ENCODE measurements at places on chromosomes 11 and 22. TPM values are rescaled to one million over a fixed set of nuclear protein-coding genes. Genes with fewer than 3 reads are reported as not detected.

SNRPD3 gene
- total RNA-seq = 178 TPM

DRAP1 gene
- total RNA-seq = 574 TPM

BATF2 gene
- 0.26 TPM for total RNA-seq

UBQLNL gene
- 0.13 TPM for total RNA-seq

NNMT gene
- total RNA-seq = 311 TPM

FOLR2 gene
- not detected for total RNA-seq

OR52B6 gene
- not detected for total RNA-seq

TMEM191B gene
- total RNA-seq = 3.1 TPM

JHY gene
- 1.1 TPM for total RNA-seq

SMTNL1 gene
- not detected for total RNA-seq

SLC17A6 gene
- total RNA-seq = not detected

HOATZ gene
- total RNA-seq = not detected

ZPR1 gene
- 32.8 TPM for total RNA-seq

KRTAP5-2 gene
- total RNA-seq = not detected

PRRG4 gene
- 0.06 TPM for total RNA-seq

MYO7A gene
- total RNA-seq = 0.26 TPM

CDCA5 gene
- total RNA-seq = 4.2 TPM

APOA5 gene
- total RNA-seq = not detected

CD6 gene
- total RNA-seq = under 0.01 TPM

P2RY2 gene
- 1.2 TPM for total RNA-seq

RCOR2 gene
- total RNA-seq = 2.0 TPM

RAB39A gene
- not detected for total RNA-seq

APOA4 gene
- total RNA-seq = not detected

FGF4 gene
- not detected for total RNA-seq

ZP1 gene
- not detected for total RNA-seq

OR52L1 gene
- not detected for total RNA-seq

ZNRF3 gene
- 2.4 TPM for total RNA-seq

TRIM49 gene
- not detected for total RNA-seq

Measured in aortic smooth muscle cell (primary cell).